Activated CD4-positive, alpha-beta T cell treated with anti-CD3 and anti-CD28 coated beads, Interleukin-2, Interleukin-4, amounts not matched to agents 100 ng/mL and 50 ng/mL, durations not matched to agents 16 hours and 8 hours (primary cell): ENCODE measurements at places on chromosomes 6 and 20.

DNA sequence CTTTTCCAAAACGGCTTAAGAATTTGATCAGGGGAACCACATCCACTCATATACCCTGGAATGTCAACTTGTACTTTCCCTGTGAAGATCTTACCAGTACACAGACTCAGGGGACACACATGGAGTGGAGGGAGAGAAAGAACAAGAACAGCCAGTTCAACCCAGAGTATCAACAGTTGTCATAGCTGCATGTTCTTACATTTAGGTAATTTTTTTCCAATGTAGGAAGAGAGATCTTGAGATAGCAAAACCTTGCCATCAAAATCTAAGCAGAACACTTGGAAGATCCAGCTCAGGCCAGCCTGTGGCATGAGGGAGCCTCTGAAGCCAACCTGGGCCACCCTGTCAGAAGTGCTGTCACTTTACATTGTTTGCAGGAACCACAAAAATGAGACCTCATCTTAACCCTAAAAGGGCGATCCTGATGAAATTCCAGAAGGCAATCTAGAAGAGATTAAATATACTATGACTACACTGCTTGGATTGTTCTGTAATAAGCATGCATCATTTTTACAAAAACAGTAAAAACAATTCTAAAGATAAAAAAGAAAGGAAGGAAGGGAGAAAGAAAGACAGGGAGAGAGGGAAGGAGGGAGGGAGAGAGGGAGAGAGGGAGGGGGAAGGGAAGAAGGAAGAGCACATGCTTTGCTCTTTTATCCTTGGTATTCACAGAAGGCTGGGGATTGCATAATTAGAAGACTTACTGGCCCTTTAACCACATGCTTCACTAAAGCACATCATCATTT lies 124.7 kb upstream of the TCF21 start:
- DNase-seq, result no peak

GRCh38 chr20:62644802-62645496 lies 2.6 kb downstream of the SLCO4A1 start:
- DNase-seq, result no peak

GRCh38 chr20:19995220-19995863 lies 21.8 kb upstream of the NAA20 start:
- DNase-seq, result peak; percentile 42

DNA sequence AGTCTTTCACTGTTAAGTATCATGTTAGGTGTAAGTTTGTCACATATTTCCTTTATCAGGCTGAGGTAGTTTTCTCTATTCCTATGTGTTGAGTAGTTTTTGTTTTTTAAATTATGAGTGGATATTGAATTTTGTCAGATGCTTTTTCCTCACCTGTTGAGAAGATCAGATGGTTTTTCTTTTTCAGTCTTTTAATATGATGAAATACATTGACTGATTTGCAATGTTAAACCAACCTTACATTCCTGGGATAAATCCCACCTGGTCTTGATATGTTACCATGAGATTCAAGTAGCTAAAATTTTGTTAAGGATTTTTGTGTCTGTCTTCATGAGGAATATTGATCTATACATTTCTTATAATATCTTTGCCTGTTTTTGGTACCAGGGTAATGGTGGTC lies 52.1 kb downstream of the FOXO3 start:
- DNase-seq, result no peak

DNA sequence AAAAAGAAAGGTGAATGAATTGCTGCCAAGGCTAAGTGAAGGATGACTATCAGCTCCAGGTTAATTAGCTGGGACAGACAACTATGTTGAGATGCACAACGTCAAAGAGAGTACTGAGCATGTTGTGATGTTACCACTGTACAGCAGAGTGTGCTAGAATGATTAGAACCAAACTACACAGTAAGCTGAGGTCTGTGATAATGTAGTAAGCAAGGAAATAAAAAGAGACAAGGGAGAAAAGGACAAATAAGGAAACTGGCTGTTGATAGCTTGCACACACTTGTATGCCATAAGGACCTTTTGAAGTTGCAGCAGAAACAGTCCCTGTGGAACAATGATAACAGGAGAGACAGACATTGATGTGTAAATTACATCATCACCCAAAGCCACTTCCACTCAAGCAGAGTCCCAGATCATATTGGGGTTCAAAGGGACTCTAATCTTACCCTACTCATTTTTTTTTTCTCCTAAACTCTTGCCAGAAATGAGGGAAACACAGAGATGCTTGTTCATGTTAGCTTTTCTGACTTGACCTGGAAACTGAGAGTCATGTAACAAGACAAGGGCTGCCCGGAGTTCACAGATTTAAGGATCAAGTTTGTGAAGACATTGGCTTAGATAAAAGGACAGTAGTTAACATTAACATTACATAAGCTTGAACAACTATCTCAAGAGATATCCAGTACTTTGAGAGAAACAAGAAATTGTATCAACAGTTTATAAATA lies 189.9 kb downstream of the CENPW start:
- DNase-seq, result no peak

GRCh38 chr6:63897459-63897858 lies 261.9 kb downstream of the PHF3 start:
- DNase-seq, result no peak

DNA sequence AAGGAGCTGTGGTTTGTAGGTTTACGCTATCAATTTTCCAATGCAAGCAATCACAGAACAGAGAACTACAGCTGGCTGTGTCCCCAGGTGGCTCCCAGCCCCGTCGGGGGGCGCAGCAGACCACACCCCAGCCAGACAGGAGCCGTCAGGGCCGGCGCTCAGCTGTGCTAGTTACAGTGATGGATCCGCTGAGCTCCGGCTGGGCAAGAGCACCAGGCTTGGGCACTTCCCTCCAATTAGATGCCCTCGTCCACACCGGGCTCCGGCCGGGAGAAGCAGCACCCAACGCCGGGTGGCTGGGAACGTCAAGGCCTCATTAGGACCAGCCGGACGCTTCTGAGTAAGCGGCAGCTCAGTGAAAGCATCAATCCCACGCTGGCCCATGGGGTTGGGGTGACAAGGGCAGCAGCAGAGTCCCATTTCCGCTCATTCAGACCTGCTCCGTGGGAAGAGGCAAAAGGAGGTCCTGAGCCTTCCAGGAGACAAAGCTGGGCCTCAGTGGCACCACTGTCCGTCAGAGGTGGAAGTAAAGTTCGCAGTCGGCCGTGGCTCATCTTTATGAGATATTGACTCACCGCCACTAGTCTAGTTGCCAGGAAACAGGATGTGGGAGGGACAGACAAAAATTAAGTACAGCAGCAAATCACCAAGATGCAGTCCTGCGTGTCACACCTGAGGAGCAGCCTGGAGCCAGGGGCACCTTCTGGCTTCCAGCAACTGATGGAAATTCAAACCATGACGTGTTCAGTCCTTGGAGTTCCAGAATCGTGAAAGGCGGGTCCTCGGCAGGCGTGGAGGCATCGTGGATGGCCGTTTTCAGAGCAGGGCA lies 164.1 kb downstream of the TAF4 start:
- DNase-seq, result no peak

DNA sequence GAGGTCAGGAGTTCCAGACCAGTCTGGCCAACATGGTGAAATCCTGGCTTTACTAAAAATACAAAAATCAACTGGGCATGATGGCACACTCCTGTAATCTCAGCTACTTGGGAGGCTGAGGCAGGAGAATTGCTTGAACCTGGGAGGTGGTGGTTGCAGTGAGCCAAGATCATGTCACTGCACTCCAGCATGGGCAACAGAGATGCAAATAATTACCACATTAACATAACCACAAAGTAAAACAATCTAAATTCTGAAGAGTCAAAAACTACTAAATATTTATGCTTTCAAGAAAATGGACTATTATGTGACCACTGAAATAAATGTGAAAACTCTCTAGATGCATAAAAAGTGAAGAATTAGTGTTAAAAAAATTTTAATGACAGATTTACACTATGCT lies 59.9 kb downstream of the CYP39A1 start:
- no peak for DNase-seq

DNA sequence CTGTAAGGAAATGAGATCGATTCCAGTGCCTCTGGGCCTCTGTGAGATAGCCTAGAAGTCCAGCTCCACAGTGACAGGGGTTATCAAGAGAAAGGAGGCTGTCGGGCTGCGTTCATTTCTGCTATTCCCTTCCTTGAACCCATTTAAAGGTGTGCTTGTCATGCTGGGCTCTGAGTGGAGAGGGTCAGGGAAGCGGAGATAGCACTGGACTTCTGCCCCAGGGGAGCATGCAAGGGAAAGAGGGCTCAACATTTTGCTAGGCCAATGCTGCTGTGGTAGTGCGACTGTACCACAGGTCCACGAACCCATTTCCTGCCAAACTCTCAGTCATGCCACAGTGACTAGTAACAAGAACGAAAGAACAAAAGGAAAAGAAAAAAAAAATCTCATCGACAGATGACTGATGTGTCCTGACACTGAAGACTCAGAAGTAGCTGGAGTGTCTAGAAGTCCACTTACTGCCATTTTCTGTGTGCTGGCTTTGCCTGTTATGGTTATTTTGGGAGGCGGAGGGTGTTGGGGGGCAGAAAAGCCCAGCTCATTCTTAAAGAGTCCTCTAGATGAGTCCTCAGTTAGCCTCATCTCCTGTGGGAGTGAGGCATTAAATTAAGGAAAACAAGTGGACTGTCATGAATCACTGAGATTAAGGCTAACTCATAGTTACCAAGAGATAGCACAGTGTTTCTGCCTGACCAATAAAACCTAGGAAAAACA lies 8.1 kb downstream of the NEDD9 start:
- peak; percentile 83 for DNase-seq

DNA sequence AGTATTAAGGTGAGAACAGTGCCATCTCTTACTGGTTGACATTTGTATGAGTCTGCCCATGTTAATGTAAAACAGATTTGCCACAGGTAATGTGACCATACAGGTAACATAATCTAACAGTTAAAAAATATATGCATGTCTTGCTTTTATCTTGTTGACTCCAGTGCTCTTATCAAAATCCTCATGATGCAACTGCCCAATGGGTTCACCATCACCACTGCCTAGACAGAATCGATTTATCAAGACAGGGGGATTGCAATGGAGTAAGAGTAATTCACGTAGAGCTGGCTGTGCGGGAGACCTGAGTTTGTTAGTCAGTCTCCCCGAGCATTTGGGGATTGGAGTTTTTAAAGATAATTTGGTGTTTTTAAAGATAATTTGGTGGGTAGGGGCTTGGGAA lies 19.2 kb downstream of the SNX9 start:
- DNase-seq, result no peak

- DNase-seq, result no peak
These were observed 42.6 kb upstream of the APCDD1L start for GRCh38 chr20:58557733-58558342.

DNA sequence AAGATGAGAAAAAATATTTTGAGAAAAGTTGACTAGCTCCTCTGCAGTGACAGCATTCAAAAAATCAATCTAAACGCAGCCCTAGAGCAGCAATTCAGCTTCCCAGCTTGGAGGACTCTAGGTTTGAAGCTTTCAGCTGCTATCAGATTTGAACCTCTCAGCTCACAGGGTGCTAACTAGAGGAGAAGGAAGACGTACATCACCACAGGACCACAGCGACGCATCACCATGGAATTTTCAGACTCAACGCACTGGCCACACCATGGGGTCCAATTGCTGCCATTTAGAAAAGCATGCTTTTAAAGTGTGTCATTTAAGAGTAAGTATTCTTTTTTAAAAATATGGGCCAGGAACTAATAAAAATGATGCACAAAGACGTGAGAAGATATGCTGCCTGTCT lies 45.0 kb upstream of the FUCA2 start:
- no peak for DNase-seq

DNA sequence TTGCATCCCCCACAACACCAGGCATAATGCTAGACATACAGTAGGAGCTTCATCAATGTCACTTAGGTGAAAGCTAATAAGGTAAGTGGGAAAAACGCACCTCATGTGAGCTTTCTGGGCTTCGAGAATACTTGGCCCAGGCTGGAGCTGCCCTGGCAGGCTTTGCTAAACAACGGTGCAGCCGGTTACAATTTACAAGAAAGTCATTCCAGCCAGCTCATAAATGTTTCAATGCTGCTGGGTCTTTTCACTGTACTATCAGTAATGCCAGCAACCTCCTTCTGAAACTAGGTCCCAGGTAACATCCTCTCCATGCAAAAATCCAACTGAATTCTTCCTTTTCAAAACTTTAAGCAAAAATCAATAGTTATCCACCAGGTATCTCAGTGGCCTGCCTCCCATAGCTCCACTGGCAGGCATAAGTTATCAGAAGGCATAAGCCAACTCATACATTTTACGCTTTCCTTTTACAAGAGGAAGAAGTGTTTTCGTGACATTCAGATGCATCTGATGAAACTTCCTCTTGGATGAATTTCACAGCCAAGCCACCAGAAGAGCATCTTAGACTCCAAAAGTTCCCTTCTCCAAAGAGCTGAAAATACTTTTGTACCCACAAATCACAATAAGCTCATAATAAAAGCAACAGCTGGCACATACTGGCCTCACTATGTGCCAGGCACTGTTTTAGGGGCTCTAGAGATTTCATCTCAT lies 56.3 kb downstream of the RTN4IP1 start:
- no peak for DNase-seq

DNA sequence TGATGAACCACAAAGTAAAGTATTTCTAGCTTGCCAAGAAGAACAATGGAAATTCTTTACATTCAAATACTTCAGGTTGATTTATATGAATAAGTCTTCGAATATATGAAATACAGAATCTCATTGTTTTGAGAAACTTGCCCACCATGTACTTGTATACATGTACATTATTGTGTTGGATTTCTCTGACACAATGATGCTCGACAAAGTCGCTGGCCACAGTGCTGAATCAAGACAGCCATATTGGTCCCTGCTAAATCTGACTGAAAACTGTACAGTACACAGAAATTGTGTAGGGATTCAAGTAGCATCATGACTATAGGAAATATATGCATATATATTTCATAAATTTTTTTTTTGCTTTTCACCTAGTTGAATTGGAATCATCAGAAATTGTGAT lies 13.1 kb upstream of the LIN28B start:
- DNase-seq, result no peak

DNA sequence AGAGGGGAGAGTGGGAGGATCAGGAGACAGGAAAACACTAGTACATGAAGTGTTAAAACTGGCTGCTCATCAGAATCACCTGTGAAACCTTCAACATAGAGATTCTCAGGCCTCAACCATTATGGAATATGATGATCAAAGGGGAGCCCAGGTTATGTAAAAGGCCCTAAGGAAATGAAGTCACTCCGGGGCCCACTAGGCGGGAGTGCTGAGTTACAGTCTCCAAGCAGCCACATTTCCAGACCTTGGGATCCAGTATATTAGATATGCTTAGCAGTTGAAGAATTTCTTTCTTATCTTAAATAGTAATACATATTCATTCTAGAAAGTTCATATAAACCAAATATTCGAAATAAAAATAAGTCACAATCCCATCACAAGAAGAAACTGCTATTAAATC lies 476.3 kb downstream of the PRKN start:
- DNase-seq, result no peak

DNA sequence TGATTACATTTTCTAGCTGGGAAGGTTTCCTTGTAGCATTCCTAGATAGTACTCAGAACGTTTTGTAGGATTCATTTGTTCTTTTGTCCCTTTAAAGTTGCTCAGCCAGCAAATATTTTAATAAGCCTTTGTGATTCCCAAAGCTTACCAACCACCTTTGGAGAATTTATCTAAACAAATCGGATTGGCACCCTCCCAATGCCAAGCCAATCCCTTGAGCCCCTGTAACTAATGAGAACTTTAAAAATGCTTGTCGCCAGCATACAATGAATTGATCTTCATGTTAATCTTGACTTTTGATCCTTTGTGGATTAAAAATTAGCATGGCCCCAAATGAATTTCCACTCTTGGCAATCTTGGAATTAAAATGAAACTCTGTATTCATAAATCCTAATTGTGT lies 559.5 kb downstream of the UTRN start:
- no peak for DNase-seq
